Stimulated activated CD4-positive, alpha-beta T cell treated with anti-CD3 and anti-CD28 coated beads, Interleukin-15, amount 100 ng/mL, for 1 hour (primary cell): ENCODE measurements at places on chromosomes 11 and 22.

GRCh38 chr11:130725421-130726233, 190.7 kb downstream of the SNX19 start:
- no peak for DNase-seq

- no peak for DNase-seq
Observed at GRCh38 chr22:45896964-45897538, 79.9 kb downstream of the WNT7B start.

GRCh38 chr11:62694455-62695167, 5.3 kb upstream of the LRRN4CL start:
- peak; percentile 45 for DNase-seq

DNA sequence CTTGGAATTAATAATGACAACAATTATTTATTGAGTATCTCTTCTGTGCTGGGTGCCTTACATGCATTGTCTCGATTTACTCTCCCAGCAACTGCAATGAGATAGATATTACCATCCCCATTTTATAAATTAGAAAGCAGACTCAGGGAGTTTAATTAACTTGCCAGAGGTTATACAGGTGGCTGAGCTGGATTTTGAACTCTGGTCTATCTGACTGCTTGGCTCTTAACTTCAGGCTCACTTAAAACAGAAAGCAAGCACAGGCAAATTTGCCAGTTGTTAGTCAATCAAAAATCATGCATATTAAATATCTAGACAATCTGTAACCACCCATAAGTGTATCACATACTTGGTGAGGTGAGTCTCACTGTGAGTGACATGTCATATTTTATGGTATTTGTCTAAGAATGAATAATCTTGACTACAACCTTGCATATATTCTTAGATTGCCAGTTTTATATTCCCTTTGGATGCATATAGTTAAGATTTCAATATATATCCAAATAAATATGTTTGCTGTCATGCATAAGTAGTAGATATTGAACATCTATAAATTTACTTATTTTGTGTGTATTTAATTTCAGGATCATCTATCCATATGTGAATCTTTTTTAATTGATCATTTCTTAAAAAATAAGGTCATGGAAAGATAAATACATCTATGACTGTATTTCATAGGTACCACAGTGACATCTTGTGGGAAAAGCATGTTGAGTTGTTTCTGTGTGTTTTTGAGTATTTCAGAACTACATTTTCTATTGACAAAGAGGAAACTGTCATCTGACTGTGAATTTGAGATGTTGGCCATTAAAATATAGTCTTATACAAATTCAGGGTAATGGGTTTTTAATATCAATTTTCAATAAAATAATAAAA, 112.0 kb upstream of the ARHGAP42 start:
- no peak for DNase-seq

GRCh38 chr22:27790376-27791158, 11.0 kb downstream of the MN1 start:
- no peak for DNase-seq

- DNase-seq, result no peak
Observed at GRCh38 chr11:109424901-109425300, 2.9 kb downstream of the C11orf87 start.
